Dermis blood vessel endothelial cell (primary cell): ENCODE measurements at places on chromosomes 7 and 10.
A peak's percentile ranks its signal among the peaks of the same experiment; 100 is the strongest.

GRCh38 chr7:98294798-98295382 lies 13.4 kb downstream of the BRI3 start:
- peak; percentile 68 for DNase-seq

DNA sequence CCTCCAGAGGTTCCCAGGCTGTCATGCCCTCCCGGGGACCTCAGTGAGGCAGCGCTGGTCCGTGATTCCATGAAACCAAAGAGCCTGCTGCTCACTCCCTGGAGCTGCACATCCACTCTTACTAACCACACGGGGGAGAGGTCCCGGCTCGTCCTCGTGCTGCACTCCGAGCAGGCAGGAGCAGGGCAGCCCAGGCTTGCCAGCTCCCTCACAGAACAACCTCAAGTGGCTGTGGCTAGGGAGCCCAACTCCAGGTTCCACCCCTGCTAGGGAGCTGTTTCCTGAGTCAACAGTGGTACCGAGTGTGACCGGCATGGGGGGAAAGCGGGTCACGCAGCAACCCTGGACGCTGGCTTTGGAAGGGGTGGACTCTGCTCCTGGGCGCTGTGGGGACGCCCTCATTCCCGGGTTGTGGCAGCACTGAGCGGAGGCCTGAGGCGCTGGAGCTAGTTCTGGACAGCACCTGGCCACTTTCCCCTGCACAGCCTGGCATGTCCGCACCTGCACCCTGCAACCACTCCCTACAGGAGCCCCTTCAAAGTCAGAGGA lies 27.9 kb upstream of the PPP2R2D start:
- DNase-seq: no peak

- DNase-seq: peak; percentile 87
Observed at GRCh38 chr10:102752934-102753664, 9.4 kb downstream of the WBP1L start.

DNA sequence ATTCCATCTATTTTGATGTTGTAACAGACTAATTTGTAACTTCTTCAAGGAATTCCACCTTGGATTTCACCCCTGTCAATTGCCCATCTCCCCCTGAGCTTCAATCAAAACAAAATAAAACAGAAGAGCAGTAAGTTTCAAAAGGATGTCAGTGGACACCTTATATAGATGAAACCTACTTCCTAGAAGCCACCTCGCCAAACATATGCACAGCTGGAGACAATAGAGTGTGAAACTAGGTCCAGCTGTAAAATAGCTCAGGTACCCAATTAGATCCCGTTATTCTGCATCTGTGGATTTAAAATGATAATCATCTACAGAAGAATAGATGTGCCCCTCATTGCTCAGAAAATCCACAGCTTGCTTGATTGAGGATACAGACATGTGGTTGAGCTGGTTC lies 598.6 kb downstream of the SH2D4B start:
- DNase-seq: no peak

GRCh38 chr7:120951826-120952225 lies 1.2 kb downstream of the ING3 start:
- no peak for DNase-seq

DNA sequence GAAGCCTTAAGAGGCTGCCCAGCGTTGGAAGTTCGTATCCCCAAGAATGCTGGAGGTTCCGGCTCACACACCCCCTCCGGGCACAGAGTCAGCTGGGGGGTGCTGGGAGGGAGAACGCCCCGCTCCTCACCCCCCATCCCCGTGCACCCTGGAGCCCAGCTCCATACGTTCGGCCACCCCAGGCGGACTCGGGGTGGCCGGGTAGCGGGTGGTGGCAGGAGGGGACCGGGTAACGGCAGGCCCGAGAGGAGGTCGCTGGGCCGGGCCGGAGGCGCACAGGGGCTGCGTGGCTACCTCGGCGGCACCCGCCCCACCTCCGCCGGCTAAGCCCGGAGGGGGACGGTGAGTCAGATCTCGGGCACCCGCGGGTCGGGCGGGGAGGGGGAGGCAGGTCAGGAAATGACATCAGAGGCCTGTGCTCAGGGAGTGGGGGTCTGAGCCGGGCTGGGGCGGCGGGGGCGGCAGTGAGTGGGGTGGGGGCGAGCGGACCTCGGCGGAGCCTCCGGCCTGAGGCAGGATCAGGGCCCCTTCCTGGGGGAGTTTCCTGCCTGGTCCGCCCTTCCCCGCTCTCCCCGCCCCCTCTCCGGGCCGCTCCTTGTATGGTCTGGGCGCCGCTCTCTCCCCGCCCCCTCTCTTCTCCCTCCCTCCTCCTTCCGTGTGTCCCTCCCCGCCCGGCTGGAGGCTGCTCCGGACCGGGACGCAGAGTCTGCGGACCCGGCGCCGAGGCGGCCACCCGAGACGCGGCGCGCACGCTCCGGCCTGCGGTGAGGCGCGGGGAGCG lies at the start of gene ZYX:
TSS of gene ZYX (plus strand) at position 700 of the 781 bp plus-strand sequence. CDS start 227 bp downstream, outside the sequence.
- DNase-seq: peak; percentile 97

DNA sequence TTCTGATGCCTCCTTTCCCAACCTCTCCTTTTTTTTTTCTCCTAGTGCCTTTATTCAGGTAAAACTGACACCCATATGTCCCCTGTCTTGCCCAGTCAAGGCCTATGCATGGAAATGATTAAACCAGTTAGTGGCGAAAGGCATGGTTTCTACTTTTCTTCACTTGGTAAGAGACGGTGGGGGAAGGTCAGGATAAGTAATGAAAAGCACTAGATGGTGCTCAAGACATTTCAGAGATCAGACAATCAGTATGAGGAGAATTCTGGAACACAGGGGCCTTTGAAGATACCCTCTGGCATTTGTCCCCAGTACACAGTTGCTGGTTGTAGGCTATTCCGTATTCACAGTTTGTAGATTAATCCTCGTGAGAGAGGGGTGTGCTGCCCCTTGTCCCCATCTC lies 121.2 kb downstream of the RTKN2 start:
- no peak for DNase-seq

DNA sequence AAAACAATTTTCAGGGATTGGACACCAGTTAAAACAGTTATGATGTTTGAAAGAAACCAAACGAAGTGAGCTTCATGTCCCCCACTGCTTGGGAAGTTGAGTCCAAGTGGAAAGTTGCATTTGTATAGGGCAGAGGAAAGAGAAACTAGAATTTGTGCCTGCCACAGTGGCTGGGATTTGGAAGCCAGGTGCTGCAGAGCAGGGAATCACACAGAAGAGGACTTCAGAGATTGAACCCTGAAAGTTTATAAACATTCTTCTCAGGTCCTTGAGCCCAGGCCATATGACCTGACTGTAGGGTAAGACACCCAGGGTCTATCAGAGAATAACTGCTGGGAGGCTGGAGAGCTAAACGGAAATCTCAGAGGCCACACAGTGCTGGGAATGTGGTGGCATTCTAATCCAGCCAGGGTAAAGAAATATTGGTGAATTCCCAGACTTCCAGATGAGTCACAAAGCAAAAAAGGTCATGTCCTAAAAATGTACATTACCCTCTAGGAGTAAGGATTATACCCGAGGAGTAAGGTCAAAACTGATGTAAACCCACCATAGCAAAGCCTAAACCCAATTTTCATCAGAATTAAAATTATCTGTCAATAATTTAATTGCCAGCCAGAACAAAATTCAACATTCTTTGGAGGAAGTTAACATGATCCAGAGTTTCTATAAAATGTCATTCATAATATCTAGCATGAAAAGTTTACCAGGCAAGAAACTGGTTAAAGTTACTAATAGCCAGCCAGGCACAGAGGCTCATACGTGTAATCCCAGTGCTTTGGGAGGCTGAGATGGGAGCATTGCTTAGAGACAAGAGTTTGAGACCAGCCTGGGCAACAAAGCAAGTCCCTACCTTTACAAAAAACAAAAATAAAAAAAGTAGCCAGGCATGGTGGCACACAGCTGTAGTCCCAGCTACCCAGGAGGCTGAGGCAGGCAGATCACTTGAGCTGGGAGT lies 31.2 kb downstream of the TOMM7 start:
- no peak for DNase-seq

GRCh38 chr10:80938903-80939302 lies 401.2 kb downstream of the SH2D4B start:
- no peak for DNase-seq

- peak; percentile 26 for DNase-seq
Observed at GRCh38 chr10:24483701-24484100, 240.0 kb downstream of the ARHGAP21 start.

- no peak for DNase-seq
Observed at GRCh38 chr10:45197816-45198485, 117.5 kb downstream of the OR13A1 start.

DNA sequence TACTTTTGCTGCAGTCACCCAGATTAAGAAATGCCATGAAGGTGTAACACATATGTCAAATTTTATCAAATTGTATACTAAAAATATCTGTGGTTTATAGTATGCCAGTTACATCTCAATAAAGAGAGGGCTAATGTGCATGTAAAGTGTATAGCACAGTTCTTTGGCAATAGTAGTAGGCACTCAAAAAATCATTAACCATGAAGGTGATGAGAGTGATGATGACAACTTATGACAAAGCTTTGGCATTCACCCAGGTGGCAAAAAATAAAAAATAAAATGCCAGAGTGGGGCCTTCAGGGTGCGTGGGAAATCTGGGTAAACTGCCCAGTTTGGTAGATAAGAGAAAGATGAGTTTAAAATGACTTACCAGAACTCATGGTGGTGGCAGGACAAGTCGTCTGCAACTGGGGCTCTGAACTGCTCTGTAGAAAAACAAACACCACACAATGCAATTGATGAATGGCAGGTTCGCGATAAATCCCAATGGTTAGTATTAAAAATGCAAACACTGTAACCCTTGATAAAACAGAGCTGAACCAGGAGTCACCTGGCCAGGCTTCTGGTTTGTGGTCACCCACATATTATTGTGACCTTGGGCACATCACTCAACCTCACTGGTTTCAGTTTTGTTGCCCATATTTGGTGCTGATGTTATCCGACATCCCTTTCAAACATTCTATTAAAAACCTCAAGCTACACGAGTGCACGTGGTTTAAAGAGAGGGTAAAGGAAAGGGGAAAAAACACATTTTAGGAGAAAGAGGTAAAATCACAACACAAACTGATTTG lies 120.2 kb downstream of the SORBS1 start:
- no peak for DNase-seq

- DNase-seq: no peak
Observed at GRCh38 chr10:96205580-96205979, 65.8 kb downstream of the BLNK start.

DNA sequence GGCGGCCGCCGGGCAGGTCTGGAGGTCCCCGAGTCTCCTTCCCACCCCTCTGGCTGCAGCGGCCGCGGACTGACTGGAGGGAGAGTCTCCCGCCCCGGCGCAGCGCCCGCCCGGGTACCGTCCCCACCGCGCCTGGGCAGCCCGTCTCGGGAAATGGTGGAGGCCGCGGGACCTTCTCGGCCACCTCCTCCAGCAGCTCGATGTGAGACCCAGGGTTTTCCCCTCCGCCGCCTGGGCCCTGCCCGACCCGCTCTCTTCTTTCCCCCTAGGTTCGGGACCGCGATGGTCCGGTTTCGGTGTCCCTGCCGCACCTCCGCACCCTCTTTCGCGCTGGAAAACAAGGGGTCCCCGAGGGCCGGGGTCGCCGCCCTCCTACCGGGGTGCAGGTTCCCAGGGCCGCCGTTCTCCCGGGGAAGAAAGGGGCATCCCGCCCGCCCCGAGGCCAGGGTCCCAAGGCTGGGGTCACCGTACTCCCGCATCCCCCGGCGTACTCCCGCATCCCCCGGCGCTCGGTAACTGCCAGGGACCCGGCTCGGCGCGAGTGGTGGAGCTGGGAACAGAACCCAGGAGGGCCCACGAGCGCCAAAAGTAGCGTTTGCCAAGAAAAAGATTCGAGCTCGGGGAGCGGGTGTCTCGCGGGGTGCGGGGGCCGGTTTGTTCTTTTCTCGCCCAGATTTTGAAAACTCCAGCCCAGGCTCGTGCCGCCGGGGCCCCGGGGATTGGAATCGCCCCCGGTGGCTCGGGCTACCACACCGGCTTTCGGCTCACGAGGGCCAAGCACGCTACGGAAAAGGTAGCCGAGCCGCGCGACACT lies 3.4 kb downstream of the TNRC18 start:
- peak; percentile 39 for DNase-seq

DNA sequence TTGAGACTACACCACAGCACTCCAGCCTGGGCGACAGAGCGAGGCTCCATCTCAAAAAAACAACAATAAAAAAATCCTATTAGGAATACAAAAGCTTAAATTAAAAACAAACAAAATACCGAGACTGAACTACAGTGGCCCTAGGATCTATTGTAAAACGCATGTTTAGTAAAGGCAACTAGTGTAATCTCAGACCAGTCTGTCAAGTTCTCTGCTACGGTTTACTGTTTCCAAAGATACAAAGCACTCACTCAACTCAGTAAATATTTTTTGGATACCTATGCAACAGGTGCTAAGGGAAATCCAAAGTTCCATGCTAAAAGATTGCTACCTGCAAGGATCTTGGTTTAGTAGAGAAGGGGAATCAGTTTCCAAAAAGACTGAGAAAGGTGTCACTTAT lies 3.4 kb upstream of the MIOS start:
- DNase-seq: no peak

GRCh38 chr7:48718731-48719378 lies 205.5 kb upstream of the CDC14C start:
- DNase-seq: no peak

- no peak for DNase-seq
Observed at GRCh38 chr10:119318411-119319160, 111.2 kb downstream of the GRK5 start.

- DNase-seq: no peak
Observed at GRCh38 chr7:134197345-134197744, 70.2 kb downstream of the LRGUK start.

GRCh38 chr7:149688836-149689235 lies 84.6 kb downstream of the ZNF467 start:
- DNase-seq: no peak

DNA sequence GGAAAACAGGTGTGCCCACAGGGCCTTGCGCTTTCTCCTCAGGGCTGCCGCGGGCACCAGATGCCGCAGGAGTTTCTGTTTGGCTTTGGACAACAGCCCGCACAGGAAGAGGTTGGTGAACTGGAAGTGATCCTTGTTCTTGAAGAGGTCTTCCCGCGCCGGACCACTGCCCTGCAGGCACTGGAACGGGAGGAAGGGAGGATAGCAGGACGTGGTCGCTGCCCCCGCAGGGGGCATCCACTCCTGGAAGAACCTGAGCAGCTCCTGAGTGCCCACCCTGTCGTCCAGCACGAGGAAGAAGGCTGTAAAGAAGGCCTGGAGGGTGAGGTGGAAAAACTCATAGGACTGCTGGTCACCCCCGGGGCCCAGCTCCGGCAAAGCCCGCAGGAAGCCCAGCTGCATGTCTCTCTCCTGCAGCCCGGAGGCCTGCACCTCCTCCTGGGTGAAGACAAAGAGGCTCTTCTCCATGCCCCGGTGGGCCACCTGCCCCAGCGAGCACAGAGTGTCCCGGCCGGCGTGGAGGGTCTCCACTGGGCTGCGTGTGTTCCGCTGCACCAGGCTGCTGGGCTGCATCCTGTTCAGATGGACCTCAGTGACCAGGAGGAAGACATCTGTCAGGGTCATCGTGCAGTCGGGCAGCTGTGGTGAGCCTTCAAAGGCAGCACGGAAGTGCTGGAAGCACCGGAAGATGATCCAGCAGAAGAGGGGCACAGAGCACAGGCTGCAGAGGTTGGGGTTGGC lies 26.9 kb downstream of the NOD1 start:
- peak; percentile 54 for DNase-seq

GRCh38 chr7:1961701-1962276 lies 271.0 kb downstream of the MAD1L1 start:
- peak; percentile 10 for DNase-seq

GRCh38 chr10:28311104-28311503 lies 8.2 kb upstream of the MPP7 start:
- DNase-seq: no peak
